ENCODE measurements at places on chromosomes 11 and 22. TPM values are rescaled to one million over a fixed set of nuclear protein-coding genes. Genes with fewer than 3 reads are reported as not detected.

DNA sequence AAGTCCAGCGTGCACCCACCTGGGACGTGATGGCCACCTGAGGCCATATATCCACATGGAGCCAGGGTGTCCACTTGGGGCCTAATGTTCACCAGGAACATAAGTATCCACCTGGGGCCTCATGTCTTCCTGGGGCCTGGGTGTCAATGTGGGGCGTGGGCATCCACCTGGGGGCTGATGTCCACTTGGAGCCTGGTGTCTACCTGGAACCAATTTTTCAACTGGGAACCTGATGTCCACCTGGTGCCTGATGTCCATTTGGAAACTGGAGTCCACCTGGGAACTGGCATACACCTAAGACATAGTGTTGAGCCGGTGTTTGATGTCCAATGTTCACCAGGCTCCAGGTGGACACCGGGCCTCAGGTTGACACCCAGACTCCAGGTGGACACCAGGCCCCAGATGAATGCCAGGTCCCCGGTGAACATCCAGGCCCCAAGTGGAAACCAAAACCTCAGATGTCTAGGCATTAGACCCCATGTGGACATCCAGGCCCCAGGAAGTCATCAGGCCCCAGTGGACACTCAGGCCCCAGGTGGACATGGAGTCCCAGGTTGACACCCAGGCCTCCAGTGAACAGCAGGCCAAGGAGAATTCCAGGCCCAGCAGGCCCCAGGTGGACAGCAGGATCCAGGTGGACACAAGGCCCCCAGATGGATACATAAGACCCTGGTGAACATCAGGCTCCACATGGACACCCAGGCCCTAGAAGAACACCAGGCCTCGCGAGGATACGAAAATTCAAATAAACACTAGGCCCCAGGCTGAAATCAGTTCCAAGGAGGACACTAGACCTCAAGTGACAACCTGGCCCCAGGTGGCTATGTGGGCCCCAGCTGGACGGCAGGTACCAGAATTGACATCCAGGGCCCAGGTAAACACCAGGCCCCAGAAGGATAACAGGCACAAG, 56.0 kb upstream of the SEPTIN5 start:
- H3K4me3 ChIP-seq: no peak overlapping the region
- DNase-seq: no peak
- H3K4me1 ChIP-seq: no peaks in the 10 kb centered on the region
- H3K36me3 ChIP-seq: no peaks in the 10 kb centered on the region
- H3K27ac ChIP-seq: no peak overlapping the region

- H3K4me1 ChIP-seq: peaks cover 9% of the 10 kb centered on the region
- no peak overlapping the region for H3K4me3 ChIP-seq
- H3K27me3 ChIP-seq: no peaks in the 10 kb centered on the region
- no peak for DNase-seq
Observed at GRCh38 chr22:28118957-28119631, 200.0 kb upstream of the PITPNB start.

The STX5 gene
- 37.4 TPM for total RNA-seq

The CARD16 gene
- total RNA-seq: not detected

The GP1BB gene
- total RNA-seq: 27.8 TPM

The RAB39A gene
- not detected for total RNA-seq

Measured in stomach (tissue), 19 donors.